H9 (cell line): ENCODE measurements at places on chromosomes 4 and X. TPM values are rescaled to one million over a fixed set of nuclear protein-coding genes. Genes with fewer than 3 reads are reported as not detected.

DNA sequence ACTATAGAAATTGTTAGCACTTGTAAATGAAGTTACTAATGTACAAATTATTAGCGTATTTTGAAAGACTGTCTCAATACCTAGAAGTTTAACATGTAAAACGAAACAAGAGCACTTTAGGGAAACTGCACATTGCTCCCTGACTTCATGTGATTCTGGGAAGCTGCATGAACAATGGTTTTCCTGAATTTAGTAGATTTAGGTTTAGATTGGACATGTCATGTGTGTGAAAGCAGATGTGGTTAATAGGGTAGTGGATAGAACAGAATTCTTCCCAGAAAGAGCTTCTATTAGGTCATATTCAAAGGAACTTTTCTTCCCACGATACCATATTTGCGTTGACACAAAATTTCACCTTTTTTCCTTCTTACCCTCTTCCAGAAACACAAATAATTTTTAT is 14.9 kb upstream of the CXCL8 start:
- no peak for DNase-seq
- H3K27ac ChIP-seq: no peak overlapping the region
- H3K27me3 ChIP-seq: no peaks in the 10 kb centered on the region
- H3K4me3 ChIP-seq: no peak overlapping the region
- peaks cover 2% of the 10 kb centered on the region; the same call in 1 of the 2 replicates for H3K4me1 ChIP-seq

DNA sequence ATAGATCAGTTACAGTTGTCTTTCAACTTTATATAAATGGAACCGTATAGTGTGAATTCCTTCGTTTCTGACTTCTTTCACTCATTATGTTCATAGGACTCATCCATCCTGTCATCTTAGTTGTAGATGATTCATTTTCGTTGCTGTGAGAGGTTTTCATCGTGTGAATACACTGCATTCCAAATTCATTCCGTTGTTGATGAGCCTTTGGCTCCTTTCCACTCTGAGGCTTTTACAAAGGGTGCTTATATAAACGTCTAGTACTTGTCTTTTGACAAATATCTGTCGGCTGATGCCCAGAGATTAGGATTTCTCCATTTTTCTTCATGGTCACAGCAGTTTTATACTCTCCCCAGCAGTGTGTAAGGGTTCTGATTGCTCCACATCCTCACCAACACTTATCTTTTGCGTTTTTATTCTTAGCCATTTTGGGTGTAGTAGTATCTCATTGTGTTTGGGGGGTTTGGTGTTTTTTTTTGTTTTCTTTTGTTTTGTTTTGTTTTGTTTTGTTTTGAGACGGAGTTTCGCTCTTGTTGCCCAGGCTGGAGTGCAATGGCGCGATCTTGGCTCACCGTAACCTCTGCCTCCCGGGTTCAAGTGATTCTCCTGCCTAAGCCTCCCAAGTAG is 48.6 kb downstream of the LRP2BP start:
- H3K4me3 ChIP-seq: no peak overlapping the region
- H3K36me3 ChIP-seq: peaks cover 14% of the 10 kb centered on the region
- H3K27ac ChIP-seq: no peak overlapping the region
- H3K27me3 ChIP-seq: no peaks in the 10 kb centered on the region

- DNase-seq: no peak
- H3K4me3 ChIP-seq: no peak overlapping the region
- H3K4me1 ChIP-seq: no peaks in the 10 kb centered on the region; the same call in 1 of the 2 replicates
- H3K27ac ChIP-seq: no peak overlapping the region
Measured at GRCh38 chr4:14856062-14856933, 146.0 kb upstream of the CPEB2 start.

DNA sequence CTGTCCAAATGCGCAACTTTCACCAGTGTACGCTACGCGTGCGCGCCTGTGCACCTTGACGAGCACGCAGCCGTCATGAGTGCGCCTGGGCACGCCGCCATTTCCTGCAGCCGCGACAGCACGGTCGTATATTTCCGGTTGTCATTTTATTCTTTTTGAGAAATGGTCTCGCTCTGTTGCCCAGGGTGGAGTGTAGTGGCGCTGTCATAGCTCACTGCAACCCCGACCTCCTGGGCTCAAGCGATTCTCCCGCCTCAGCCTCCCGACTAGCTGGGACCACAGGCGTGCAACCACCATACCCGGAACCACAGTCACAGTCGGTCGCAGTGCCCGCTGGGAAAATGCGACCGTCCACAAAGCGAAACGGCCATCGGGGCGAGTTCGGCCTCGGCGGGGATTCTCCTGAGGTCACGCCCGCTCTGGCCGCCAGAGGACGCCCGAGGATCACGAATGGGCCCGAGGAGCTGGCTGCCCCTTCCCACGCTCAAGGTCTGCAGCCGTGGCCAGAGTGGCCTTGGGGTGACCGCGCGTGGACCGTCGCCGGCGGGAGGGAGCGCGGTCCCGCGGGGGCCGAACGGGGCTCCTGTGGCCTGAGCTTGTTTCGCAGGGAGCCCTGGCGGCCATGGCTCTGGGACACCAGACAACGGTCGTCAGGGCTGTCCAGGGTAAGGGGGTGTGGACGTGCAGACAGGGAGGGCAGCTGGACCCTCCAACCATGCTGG is 23.7 kb upstream of the PNMA3 start:
- no peaks in the 10 kb centered on the region for H3K27me3 ChIP-seq
- H3K4me1 ChIP-seq: no peaks in the 10 kb centered on the region
- H3K27ac ChIP-seq: no peak overlapping the region
- peaks cover 12% of the 10 kb centered on the region for H3K36me3 ChIP-seq
- no peak overlapping the region; the same call in 1 of the 2 replicates for H3K4me3 ChIP-seq

DNA sequence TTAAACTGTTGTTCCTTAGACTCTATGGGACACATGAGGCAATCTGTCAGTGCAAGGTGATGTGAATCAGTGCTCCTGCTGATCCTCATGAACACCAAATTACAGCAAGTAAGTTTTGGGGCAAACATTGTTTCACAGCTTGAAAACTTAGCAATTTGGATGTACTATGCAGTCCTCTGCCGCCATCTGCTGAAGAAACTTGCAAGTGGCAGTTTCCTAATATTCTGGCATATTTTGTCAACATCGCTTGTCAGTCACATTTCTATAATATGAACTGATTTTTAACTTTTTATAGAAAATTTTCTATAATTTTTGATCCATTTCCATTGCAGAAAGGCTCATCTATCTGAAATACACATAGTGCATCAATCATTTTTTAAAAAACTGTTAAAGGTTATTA is 56.3 kb downstream of the ZAR1 start:
- no peak overlapping the region for H3K4me3 ChIP-seq
- H3K4me1 ChIP-seq: no peaks in the 10 kb centered on the region
- no peak overlapping the region for H3K27ac ChIP-seq
- H3K27me3 ChIP-seq: no peaks in the 10 kb centered on the region
- H3K36me3 ChIP-seq: peaks cover 63% of the 10 kb centered on the region

GRCh38 chr4:152663203-152664066 is 16.4 kb downstream of the TMEM154 start:
- peaks cover 5% of the 10 kb centered on the region; the same call in 1 of the 2 replicates for H3K4me1 ChIP-seq
- no peak overlapping the region for H3K27ac ChIP-seq
- H3K36me3 ChIP-seq: no peaks in the 10 kb centered on the region
- H3K4me3 ChIP-seq: no peak overlapping the region
- H3K27me3 ChIP-seq: no peaks in the 10 kb centered on the region

DNA sequence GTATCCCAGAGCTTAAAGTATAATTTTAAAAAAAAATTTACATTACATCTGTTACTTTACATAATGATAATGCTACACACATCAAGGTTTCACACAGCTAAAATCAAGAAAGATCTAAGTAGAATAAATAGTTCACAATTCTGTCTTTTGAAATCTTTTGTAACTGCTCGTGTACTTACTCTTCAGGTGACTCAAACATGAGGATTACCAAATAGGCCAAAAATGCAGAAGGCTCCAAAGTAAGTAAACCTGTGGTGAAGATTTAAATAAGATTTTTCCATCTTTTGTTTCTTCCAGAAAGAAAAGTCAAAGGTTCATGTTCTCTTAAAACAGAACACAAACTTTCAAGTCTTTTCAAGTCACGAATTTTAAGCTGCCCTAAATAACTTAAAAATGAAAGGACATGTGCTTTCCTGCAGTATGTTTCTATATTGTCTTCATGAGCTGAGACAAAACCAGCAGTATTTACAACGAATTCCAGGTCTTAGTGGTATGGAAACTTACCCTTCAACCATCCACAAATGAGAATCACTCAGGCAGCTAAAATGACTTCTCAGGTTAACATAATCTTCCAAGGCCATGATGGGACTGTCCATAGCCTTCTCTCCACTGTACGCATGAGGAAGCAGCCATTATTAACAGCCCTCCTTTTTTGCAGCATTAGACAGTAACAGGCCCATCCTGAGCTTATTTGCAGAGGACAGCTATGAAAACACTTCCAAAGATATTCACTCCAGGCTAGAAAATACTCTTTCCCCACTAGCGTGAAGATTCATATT is 172.8 kb upstream of the EDNRA start:
- H3K27me3 ChIP-seq: no peaks in the 10 kb centered on the region
- no peaks in the 10 kb centered on the region for H3K36me3 ChIP-seq
- H3K4me3 ChIP-seq: no peak overlapping the region

DNA sequence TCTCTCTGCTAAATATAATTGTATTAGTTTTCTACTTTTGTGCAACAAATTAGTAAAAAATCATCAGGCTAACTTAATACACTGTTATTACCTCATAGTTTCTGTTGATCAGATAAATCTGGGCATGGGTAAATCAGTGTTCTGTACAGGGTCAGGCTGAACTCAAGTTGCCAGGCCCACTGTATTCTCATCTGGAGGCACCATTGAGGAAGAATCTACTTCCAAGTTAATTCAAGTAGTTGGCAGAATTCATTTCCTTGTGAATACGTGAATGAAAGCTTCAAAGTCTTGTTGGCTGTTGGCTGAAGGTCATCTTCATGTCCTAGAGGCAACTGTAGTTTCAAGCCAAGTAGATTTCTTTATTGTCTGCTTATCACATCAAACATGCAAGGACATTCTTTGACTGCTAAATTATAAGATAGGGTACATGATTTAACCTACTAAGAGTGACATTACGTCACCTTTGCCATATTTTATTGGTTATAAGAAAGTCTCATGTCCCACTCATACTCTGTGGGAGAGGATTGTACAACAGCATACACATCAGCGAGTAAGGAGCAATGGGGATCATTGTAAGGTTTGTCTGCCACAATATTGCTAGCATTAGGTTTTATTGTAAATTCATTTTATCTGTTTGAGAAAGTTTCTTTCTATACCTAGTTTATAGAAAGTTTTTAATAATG is 1219.0 kb downstream of the ARAP2 start:
- peaks cover 7% of the 10 kb centered on the region for H3K36me3 ChIP-seq
- no peak overlapping the region for H3K27ac ChIP-seq
- H3K4me3 ChIP-seq: no peak overlapping the region
- DNase-seq: no peak
- H3K27me3 ChIP-seq: no peaks in the 10 kb centered on the region

- DNase-seq: peak; percentile 34
- no peak overlapping the region for H3K4me3 ChIP-seq
- H3K27me3 ChIP-seq: no peaks in the 10 kb centered on the region
- H3K4me1 ChIP-seq: no peaks in the 10 kb centered on the region
Measured at GRCh38 chr4:170465429-170465828, 375.7 kb upstream of the AADAT start.

- no peaks in the 10 kb centered on the region for H3K36me3 ChIP-seq
- no peak overlapping the region for H3K27ac ChIP-seq
- H3K27me3 ChIP-seq: no peaks in the 10 kb centered on the region
- no peak overlapping the region for H3K4me3 ChIP-seq
- H3K4me1 ChIP-seq: no peaks in the 10 kb centered on the region
Measured at GRCh38 chr4:123348946-123349345, 47.6 kb upstream of the SPRY1 start.

DNA sequence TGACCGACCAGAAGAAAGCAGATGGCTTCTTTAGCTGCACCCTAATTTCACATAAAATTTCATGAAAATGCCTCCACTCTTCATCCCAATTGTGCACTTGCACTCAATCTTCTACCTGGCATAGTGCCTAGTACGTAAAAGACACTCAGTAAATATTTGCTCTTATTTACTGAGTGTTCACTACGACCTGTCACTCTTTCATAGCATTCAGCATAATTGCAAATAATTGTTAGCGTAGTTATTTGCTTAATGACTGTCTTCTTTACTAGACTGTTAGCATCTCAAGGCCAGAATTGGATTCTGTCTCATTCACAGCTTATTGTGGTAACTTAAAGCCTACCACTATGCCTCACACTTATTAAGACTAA is 130.2 kb downstream of the ENOX2 start:
- no peaks in the 10 kb centered on the region for H3K27me3 ChIP-seq
- H3K4me3 ChIP-seq: no peak overlapping the region
- no peaks in the 10 kb centered on the region for H3K4me1 ChIP-seq
- no peak overlapping the region for H3K27ac ChIP-seq

- peaks cover 39% of the 10 kb centered on the region for H3K36me3 ChIP-seq
- H3K27ac ChIP-seq: no peak overlapping the region
- H3K4me1 ChIP-seq: peaks cover 3% of the 10 kb centered on the region; the same call in 1 of the 2 replicates
Measured at GRCh38 chr4:40547789-40548132, 81.9 kb downstream of the RBM47 start.

GRCh38 chrX:151505796-151506195 is 57.7 kb upstream of the PASD1 start:
- DNase-seq: no peak
- H3K27ac ChIP-seq: no peak overlapping the region

GRCh38 chrX:106955004-106955772 is 35.0 kb downstream of the CLDN2 start:
- H3K4me1 ChIP-seq: no peaks in the 10 kb centered on the region
- no peak overlapping the region for H3K27ac ChIP-seq
- no peaks in the 10 kb centered on the region for H3K36me3 ChIP-seq
- no peaks in the 10 kb centered on the region for H3K27me3 ChIP-seq
- DNase-seq: no peak

GRCh38 chrX:111098874-111099273 is 2.9 kb downstream of the PAK3 start:
- H3K27me3 ChIP-seq: no peaks in the 10 kb centered on the region
- DNase-seq: peak; percentile 87
- H3K36me3 ChIP-seq: peaks cover 4% of the 10 kb centered on the region; the same call in 1 of the 2 replicates
- no peak overlapping the region for H3K27ac ChIP-seq
- no peak overlapping the region; the same call in 2 of the 3 replicates for H3K4me3 ChIP-seq

DNA sequence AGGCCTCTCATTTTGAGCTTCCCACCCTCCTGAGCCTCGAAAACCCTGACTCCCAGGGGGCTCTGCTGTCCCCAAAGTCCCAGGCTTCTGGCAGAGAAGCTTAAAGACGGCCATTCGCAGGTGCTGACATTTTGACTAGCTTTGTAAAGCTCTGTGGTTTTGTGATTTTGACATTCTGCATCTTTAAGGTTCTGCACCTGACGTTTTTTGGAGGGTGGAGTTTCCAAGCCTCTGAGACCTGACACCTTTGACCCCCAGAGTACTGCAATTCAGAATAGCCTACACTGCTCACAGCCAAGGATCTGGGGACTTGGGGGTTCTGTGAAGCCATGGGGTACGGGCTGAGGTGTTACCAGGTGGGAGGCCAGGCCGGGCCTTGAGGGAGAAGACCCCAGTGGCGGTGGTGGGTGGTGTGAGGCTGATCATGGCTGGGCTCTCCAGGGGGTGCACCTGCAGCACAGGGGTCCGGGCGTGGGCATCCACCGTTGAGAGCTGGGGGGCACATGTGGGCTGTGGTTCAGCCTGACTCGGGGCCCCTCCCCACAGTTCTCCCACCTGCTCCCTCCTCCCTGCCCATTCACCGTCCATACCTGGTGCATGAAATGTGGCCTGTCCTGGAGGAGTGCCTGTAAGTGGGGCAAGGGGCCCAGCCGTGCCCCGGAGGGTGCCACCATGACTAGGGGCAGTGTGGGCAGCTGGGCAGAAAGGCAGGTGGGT is 7.3 kb downstream of the FOXP3 start:
- H3K36me3 ChIP-seq: peaks cover 6% of the 10 kb centered on the region
- H3K4me3 ChIP-seq: no peak overlapping the region
- no peak overlapping the region for H3K27ac ChIP-seq

ARX gene
- 0.24 and 0.42 TPM in 2 replicates for total RNA-seq

CDS1 gene
- 7.5 TPM in 2 replicates for total RNA-seq

TMEM154 gene
- 0.77 and 1.7 TPM in 2 replicates for total RNA-seq

ATP1B4 gene
- not detected in 2 replicates for total RNA-seq

MAGEA1 gene
- not detected in 2 replicates for total RNA-seq
